ENCODE measurements at places on chromosomes 6 and 20.

GRCh38 chr6:28215425-28215824 is 9.7 kb upstream of the ZSCAN9 start:
- no peak for DNase-seq

GRCh38 chr6:110629153-110629552 is 152.7 kb upstream of the SLC22A16 start:
- no peak for DNase-seq

DNA sequence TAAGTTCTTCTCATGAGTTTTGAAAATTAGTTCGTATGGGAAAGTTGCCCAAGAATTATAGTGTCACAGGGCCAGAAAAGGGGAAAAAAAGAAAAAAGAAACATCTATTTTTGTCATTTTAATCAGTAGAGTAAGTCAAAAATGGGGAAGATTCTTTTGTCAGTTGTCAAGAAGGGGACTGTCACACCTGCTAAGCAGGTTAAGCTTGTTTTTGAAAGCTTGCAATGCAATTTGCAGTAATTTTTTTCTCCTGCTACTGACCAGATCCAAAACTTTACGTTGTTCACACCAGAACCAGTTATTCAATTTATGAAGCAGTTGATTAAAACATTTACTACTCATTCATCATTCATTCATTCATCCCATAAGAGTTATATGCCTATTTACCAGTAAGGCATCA is 171.4 kb downstream of the SOX4 start:
- DNase-seq: no peak

- no peak for DNase-seq
These were observed 470.4 kb upstream of the SLC35B3 start for GRCh38 chr6:8905757-8906156.

GRCh38 chr20:46746956-46747526 is 37.6 kb downstream of the SLC2A10 start:
- no peak for DNase-seq

DNA sequence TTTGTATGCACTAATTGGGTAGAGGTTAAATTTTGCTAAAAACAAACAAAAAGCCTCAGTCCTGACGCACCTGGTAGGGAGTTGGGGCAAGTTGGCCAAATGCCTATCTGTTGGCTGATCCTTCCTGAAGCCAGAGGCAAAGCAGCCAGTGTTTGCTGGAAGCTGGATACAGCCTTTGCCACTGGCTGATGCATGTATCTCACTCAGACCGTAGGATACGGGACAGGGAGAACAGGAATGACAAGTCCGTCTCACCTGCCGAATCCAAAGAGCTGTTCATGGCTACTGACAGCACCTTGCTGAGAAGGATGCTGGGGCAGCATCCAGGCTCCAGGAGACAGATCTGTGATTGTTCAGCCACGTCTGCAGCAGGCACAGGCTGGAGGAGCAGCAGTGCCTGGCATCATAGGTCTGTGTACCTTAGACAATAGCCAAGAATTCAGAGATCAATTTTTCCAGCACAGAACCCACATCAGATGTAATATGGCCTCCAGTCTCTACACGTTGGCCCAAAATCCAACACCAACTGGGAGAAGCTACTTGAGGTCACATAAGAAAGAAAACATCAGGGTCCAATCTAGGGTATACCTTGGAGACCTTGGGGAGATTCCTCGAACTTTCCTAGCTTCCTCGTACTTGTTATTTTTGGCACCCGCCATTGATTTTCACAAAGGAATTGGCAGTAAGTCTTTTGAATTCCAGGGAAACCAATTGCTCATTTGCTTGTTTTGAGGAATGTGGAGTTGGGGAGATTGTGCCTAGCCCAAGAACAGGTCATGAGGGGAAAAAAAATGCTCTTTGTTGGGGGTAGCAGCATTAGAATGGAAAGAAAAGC is 108.5 kb upstream of the ARMC2 start:
- no peak for DNase-seq

DNA sequence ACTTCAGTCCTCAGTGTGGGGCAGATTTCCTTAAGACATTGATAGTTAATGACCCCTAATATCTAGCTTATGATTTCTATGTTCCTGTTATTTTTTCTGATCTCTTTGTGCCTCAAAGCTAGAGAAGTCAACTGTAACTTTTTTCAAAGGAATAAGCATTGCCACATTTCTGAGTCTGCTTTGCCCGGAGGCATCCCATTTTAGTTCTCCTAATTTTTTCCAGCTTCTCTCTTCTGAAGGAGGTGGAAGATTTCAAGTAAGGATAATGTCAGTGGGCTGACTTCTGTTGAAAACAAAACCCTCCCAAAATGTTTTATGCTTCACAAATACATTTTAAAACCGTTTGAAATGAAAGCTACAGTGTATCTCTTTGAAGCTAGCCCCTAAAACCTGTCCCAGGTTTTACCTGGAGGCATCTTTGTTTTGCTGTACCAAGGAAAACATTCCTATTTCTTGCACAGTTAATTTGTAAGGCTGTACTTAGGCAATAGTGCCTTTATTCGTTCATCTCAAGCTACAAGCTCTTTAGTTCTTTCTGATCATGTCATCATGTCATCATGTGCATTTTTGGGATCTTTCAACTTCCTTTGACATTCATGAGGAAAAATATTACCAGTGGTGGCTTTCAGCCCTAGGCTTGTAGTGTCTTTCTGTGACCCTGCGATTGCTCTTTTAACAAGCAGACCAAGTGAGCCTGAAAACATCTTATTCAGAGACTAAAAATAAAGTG is 45.7 kb downstream of the TSPYL4 start:
- DNase-seq: no peak

GRCh38 chr6:159645640-159646039 is 47.4 kb downstream of the SOD2 start:
- peak; percentile 77 for DNase-seq

DNA sequence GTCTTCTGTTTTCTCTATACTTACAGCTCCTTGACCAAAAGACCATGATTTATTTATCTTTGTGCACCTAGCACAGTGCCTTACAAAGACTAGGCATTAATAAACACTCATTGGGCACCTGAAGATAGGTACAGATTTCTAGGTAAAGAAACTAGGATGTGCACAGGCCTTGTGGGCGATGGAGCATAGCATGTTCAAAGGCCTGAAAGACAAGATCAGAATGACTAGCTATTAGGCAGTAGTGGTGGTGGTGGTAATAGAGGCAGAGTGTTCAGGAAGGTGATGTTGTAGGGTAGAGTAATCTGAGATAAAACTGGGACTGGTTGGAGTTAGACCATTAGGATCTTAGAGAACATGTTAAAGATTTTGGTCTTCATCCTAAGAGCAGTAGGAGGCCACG is 3.9 kb downstream of the TXLNB start:
- no peak for DNase-seq

DNA sequence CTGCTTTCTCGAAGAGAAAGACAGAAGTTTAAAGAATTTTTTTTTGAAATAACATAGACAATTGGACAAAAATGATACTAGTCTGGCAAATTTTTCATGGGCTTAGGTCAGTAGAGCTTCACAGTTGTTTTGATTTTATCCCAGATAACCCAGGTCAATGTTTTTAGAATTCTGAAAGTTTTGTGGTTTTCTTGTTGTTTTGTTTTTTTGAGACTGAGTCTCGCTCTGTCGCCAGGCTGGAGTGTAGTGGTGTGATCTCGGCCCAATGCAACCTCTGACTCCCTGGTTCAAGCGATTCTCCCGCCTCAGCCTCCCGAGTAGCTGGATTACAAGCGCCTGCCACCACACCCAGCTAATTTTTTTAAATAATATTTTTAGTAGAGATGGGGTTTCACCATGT is 22.8 kb downstream of the KIF13A start:
- no peak for DNase-seq

DNA sequence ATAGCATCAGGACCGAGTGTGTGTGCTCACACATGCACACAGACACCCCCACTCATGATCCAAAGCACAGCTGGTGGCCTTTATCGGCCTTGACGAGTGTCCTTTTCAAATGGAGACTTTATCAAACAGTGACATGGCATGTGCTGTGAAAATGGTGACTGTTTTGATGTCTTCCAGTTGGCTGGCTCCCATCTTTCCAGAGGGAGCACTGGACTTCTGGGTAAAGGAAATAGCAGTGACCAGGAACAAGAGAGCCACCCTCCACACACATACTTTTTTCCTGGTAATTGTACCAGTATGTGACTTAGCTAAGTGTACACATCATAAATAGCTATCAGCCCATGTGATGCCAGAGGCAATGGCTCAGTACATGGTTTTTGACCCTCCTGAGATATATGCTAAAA is 52.7 kb downstream of the ZDHHC14 start:
- DNase-seq: no peak

DNA sequence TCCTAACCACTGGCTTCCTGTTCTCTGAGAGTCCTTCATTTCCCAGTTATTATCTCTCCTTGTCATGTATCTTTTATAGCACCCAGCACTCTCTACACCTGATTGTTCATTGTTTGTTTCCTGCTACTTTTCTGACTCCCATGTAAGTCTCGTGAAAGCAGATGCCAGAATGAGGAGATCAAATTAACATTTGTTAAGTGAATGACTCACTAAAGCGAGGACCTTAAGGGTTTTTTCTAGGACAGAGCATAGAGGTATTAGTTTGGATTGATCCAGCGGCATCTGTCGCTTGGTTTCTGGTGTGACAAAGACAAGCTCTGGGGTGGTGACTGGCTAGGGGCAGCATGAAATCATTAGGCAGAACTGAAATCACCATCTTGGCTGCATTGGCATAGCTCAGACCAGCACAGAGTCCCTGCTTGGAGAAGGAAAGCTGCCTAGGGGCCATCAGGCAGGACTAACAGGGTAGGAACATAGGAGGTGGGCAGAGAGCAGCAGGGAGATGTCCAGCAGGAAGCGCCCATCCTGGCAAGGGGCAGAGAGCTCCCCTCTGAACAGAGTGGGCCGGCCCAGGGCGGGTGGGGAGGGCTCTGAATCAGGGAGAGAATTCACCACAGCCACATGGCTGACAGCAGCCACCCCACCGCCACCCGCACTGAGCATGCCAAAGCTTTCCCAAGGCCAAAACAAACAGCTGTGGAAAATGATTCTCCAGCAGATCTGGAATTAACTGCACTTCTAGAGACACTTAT is 97.1 kb upstream of the CEP85L start:
- no peak for DNase-seq

DNA sequence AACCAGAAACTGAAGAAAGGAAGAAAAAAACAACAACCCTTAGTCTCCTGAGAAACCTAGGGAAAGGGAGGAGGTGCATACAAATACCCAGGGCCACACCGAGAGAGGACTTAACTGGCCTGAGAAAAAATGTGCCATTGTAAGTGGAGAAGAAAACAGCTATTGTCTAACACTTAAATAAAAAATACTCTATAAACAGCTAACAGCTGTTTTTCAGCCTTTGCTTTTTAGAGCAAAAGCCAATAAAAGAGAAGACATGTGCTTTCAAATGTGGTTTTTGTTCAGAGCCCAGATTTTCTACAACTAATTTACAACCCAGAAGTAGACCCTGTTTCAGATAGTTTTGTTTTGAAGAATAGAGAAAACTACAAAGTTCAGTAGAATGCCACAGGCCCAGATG is 56.0 kb upstream of the SLC22A16 start:
- DNase-seq: no peak

- no peak for DNase-seq
These were observed 4.7 kb downstream of the OTOR start for GRCh38 chr20:16752901-16753300.

DNA sequence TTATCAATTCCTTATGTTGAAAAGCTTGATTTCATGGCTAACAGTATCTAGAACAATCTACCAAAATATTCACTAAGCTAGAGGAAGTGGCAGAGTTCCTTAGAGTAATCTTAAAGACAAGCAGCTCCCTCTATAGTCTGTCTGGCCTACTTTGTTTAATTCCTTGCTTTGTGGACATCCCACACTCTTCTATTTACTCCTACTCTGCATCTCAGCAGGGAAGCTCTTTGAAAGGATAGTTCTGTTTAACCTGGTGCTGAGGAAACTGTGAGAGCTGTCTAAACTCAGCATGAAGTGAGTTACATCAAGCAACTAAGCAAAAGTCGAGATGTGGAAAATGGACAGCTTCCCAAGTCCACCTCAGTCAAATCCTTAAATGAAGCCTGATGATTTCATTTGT is 4.3 kb downstream of the REV3L start:
- peak; percentile 74 for DNase-seq

- DNase-seq: no peak
These were observed at the start of gene OLIG3 for GRCh38 chr6:137494281-137494987. TSS of gene OLIG3 (minus strand) at chr6:137494394. CDS start at chr6:137494170, 224 bp downstream.

DNA sequence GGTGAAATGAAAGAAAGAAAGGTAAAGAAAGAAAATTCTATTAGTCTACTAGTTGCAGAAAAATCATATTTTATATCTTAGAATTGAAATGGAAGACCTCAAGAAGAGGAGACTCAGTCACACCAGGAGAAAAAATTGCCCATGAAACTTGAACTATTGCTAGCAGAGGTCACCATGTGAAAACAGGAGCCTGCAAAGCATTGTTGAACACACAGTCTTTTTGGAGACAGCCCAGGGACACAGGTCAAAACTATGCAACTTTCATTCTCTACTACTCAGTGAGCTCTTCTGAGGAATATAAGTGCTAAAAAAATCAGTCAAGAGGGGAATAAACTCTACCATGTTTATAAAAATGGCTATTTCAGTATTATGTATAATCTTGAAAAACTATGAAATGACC is 89.8 kb upstream of the TENT5A start:
- DNase-seq: no peak

DNA sequence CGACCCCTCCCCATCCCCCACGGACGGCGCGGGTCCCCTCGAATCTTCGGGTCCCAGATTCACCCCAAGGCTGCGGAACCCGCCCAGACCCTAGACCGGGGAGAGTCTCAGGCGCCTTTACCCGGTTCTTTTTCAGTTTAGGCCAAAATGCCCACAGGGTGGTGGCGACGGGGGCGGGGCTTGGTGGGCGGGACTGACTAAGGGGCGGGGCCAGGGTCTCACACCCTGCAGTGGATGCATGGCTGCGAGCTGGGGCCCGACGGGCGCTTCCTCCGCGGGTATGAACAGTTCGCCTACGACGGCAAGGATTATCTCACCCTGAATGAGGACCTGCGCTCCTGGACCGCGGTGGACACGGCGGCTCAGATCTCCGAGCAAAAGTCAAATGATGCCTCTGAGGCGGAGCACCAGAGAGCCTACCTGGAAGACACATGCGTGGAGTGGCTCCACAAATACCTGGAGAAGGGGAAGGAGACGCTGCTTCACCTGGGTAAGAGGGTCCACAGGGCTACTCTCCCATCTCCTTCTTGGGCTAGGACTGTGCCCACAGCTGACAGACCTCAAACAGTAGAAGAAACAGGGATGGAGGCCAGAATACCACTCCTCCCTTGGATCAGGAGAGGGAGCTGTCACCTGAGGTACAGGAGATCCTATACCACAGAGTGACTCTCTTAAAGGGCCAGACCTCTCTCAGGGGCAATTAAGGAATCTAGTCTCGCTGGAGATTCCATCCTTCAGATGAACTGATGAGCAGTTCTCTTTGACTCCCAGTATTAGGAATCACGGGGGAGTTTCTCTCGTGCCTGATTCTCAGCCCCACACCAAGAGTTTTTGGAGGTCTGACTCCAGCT is 942 bp downstream of the HLA-E start:
- DNase-seq: peak; percentile 55

- DNase-seq: peak; percentile 65
These were observed 500.3 kb upstream of the ADGRB3 start for GRCh38 chr6:68134796-68135195.
